ENCODE measurements at places on chromosomes 6 and 20.
A peak's percentile ranks its signal among the peaks of the same experiment; 100 is the strongest.

DNA sequence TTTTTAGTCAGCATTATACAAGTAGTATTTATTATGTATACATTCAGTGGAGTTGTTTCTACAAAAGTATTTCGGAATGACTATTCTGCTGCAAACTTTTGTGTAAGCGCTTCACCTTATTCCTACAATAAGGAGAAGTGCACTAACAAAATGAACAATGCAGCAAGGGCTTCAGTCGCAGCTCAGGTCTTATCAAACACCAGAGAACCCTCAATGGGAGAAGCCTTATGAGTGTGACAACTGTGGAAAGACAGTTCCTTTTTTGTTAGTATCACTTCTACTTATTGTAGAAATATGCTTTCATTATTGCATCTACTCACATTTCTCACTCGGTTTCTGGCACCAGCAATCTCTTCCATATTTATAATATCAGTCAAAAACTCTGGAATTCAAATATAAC, 18.8 kb downstream of the ZKSCAN3 start:
- DNase-seq: no peak

DNA sequence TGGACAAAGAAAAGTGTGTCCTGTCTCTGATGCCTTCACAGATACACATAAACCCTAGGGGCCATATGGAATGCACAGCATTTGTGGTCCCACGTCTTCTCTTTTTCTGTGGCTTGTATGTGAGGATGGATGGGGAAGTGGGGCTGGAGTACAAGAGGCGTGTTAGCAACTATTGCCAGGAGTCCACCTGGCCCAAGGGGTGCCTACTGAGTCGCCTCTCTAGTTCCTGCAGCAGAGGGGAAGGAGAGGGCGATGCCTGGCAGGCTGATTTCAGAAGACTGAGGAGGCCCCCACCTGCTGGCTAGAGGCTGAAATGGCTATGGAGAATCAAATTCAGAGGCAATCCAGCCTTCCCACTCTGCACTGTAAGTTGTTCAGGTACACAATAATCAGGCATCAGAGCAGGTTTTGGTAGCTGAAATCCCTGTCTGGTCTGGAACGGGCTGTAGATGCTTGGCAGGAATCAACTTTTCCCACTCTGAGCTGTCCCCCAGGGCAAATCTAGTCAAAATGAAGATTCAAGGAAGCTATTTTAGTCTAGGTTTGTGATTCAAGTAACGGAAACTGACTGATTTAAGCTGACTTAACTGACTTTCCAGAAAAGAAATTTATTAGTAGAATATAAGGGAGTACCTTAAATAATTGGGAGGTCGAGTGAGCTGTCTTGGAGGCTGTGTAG, 14.9 kb upstream of the PPARD start:
- DNase-seq: peak; percentile 57

- no peak for DNase-seq
Observed at GRCh38 chr6:112258642-112259336, 4.4 kb upstream of the LAMA4 start.

GRCh38 chr6:36160147-36160760, 29.9 kb downstream of the MAPK13 start:
- DNase-seq: no peak

- DNase-seq: no peak
Observed at GRCh38 chr6:148427333-148427732, 84.7 kb downstream of the SASH1 start.

- peak; percentile 62 for DNase-seq
Observed at GRCh38 chr6:133947302-133947900, 5.6 kb upstream of the TBPL1 start.

- no peak for DNase-seq
Observed at GRCh38 chr20:25077610-25078169, 4.3 kb downstream of the VSX1 start.

- DNase-seq: no peak
Observed at GRCh38 chr6:131970076-131970859, 19.1 kb upstream of the CCN2 start.

DNA sequence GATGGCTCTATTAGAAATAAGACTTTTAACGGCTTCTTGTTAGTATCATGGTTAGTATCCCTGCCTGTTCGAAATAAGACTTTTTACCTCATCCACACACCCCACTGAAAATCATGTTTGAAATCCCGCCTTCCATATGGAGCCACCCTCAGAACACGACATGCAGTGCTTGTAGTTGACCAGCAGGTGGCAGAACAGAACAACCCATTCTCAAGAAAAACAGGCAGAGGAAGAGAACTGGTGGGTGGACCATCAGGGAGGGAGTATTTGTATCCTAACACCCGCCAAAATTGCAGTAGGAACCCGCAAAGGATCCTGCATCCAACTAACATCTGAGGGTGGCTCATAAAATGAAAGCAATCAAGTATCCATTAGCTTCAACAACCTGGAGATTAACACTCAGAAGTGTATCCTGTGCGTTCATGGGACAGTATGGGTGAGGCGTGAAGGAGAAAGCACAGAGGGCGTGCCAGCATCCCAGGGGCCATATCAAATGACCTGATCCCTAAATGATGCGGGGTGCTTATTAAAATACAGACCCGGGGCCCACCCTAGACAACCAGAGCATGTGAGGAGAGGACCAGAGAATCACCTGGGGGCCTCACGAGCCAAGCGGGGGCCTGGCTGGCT, 89.6 kb upstream of the NHSL1 start:
- peak; percentile 21 for DNase-seq

DNA sequence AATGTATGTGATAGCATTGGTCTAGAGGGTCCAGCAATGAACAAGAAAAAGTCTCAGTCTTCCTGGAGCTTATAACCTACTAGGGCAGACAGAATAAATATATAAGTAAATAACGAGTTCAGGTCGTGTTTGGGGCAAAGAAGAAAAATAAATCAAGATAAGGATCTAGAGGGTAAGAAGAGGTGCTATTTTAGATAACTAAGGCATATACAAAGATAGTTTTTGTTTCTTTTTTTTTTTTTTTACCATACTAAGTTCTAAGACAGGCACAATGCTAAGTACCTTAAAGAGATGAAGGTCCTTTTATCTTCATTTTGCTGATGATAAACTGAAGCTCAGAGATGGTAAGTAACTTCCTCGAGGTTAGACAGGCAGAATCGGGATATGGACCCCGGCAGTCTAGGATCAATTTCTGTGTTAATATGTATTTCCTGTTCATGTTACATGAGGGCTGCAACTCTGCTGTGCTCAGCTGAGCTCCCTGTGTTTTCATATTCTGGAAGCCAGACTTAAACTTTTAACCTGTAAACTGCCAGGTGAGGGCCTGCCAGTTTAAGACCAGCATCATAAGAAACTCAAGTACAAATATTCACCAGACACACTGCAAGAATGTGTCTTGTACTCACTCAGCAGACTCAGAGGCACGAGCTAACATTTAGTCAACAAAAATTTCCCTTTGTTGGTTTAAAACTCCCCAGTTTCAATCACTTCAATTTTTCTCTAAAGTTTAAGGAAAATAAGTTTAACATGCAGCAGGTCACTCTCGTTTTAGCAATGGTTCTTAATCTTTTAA, 23.3 kb downstream of the SESN1 start:
- DNase-seq: no peak

DNA sequence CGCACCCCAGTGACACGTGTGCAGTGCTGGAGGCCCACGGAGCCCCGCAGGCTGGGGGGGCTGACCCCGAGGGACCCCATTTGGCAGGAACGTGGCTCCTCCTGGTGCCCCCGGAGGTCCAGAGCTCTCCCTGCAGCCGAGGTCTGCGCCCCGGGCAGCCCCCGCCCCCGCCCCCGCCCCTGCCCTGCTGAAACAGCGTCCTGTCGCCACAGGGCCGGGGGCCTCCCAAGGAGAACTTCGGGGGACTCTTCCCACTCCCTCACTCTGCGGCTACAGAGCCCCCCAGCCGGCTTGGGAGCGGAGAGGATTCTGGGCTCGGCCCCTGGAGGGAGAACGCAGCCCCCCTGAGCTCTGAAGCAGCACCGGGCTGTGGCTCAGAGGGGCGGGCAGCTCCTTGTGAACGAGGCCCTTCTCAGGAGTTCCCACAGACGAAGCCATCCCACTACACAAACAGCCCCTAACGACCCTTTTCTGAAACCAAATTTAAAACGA, 115.2 kb downstream of the DLL1 start:
- no peak for DNase-seq

DNA sequence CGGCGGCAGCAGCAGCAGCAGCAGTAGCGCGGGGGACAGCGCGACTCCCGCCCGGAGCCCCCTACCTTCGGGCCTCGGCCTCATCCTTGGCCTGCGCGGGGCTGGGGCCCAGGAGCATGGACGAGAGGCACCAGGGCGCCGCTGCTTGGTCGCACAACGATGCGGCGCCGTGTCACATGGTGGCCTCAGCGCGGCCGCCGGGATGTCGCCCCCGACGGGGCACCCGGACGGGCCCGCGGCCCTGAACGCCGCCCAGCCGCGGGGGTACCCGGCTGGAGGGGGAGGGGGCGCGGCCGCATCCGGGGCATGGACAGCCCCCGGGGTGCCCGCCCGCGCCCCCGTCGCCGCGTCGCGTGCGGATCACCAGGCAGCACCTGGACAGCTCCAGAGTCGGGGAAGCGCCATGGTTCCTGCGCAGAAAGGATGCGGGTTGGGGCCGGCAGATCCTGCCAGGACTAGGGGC, 57.1 kb downstream of the CDH22 start:
- no peak for DNase-seq

DNA sequence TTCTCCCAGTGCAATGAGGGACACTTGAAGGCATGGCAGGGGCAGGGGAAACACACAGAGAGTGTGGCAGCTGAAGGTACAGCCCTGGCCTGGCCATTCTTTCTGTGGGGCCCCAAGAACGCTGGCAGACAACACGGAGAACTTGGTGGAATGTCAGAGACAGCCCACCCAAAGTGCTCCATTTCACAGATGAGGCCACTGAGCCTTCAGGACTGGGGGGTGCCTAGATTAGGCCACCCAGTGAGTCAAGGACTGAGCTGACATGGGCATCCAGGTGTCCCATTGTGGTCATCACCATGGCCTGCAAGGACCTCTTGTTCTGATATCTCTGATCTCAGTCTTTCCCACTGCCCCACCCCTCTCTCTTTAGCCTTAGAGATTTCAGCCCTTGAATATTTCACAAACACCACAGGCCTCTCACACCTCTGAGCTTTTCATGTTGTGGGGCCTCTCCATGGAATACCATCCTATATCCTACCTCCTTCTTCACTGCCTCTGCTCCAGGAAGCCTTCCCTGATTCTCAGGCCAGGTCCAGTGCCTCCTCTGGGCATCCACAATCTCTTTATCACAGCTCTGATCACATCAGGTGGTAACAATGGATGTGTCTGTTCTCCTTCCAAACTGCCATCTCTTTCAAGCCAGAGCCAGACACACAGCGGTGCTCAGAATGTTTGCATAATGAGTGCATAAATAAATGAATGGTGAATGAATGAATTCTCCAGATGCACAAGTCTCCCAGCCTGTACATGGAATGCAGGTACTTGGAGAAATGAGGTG, 2.0 kb upstream of the RSPO4 start:
- DNase-seq: no peak

DNA sequence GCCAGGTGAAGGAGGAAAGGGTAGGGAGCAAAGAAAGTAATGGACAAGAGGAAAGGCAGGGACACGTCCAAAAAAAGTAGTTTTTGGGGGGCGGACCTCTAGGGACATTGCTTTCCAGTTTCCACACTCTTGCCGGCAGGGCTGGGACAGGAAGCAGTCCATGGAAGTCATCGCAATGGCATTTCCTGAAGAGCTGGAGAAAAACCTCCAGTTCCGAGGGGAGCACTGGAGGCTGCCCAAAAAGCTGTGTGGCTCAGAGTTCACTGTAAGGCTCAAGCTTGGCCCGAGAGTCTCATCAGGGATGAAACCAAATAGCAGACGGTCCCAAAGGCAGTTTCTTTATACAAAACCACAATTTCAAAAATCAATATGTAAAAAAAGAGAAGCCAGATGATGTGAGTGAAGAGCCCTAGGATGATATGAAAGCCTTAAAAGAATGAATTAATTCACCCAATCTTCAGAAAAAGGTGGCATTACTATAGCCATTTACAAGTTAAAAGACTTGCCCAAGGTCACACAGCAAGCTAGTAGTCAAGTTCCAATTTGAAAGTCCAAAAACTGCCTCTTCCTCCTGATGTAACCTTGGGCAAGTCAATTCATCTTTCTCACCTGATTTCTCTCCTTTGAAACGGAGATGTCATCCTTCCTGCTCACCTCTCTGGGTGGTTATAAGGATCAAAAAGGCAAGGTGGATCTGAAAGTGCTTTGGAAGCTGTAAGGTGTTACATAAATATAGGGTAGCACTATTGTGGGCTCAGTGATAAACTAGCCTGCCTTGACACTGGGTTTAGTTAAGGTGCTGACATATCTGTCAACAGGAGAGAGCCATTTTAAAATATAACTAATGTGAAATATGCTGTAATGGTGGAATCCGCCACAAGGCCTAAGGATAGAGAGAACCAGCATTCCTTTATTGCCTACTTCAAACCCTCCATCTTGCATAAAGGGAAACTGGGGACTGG, 9.1 kb downstream of the BCL2L1 start:
- no peak for DNase-seq

DNA sequence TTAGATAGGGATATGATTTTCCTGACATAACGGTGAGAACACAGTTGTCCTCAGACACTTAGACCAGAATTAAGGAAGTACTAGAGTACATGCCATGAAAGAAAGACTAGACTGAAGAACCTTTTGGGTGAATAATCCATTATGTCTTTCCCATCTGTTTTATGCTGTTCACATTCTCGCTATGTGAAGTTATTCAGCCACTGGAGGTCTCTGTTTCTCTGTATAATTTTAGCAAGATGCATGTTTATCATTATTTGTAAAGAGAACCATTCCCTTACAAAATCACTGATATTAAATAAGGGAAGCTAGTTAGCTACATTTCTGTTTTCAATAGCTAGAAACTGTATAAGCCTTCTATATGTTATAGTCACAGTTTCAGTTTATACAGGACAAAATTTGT, 391.9 kb downstream of the CD109 start:
- DNase-seq: no peak

- DNase-seq: no peak
Observed at GRCh38 chr20:19921284-19921793, 95.8 kb upstream of the NAA20 start.

DNA sequence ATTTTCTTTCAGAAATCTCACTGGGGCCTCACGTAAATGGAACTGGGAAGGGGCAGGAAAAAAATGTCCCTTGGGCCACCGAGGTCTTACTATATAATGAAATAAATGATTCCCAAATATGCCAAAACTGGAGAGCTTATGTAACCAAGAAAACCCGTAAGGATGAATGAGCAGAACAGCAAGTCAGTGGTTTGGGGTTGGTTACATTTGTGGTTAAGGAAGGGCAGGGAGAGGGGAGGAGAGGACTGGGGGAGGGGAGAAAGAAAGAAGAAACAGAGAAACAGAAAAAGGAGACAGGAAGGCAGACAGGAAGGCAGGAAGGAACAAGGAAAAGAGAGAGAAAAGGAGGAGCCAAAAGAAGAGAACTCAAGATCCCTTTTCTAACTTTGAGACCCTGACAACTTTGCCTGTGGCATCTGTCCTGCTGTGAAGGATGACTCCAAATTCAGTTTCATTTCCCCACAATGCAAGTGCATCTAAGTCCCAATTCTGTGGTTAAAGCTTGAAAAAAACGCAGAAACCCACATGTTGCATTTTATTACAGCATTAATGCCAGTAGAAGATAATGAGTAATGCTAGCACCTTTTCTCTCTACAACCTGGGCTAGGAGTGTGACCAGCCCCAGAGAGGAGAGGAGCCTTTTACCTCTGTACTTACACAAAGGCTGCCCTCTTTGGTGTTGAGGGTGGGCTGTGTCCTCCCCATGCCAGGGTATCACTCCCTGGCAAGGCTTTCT, 10.8 kb upstream of the ARMC2 start:
- DNase-seq: no peak
